ENCODE measurements at places on chromosomes 2 and 18.

- peak; percentile 31 for DNase-seq
Observed at GRCh38 chr2:64990876-64991275, 1.7 kb downstream of the SLC1A4 start.

- no peak for DNase-seq
Observed at GRCh38 chr18:62751341-62751821, 36.0 kb downstream of the PHLPP1 start.

- DNase-seq, result no peak
Observed at GRCh38 chr18:55078303-55078932, 119.2 kb upstream of the CCDC68 start.

DNA sequence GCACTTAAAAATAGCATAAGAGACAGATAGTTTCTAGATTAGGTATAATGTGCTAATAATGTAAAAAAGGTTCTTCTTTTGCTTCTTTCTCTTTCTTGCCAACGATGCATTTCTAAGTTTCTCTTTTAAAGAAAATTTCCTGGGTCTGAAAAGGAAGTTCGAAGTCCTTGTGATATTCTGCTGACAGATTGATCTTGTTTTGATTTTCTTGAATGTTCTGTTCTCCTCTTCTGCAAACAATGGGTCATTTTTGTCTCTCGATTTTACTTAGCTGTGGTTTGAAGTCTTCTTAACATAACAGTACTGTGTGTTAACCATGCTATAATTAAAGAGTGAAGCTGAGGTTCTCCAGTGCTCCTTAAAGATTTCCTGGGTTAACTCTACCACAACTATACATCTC, 61.1 kb upstream of the ACYP2 start:
- DNase-seq, result no peak

- no peak for DNase-seq
Observed at GRCh38 chr18:35190948-35191697, 49.7 kb upstream of the ZNF397 start.

- DNase-seq, result no peak
Observed at GRCh38 chr2:83944191-83944590, 514.9 kb downstream of the SUCLG1 start.

GRCh38 chr18:79011300-79011870, 31.8 kb downstream of the SALL3 start:
- no peak for DNase-seq
